Effector CD4-positive, alpha-beta T cell (primary cell): ENCODE measurements at places on chromosomes 5 and 9.

- DNase-seq, result no peak
Observed at GRCh38 chr9:130345897-130346385, 80.4 kb downstream of the HMCN2 start.

DNA sequence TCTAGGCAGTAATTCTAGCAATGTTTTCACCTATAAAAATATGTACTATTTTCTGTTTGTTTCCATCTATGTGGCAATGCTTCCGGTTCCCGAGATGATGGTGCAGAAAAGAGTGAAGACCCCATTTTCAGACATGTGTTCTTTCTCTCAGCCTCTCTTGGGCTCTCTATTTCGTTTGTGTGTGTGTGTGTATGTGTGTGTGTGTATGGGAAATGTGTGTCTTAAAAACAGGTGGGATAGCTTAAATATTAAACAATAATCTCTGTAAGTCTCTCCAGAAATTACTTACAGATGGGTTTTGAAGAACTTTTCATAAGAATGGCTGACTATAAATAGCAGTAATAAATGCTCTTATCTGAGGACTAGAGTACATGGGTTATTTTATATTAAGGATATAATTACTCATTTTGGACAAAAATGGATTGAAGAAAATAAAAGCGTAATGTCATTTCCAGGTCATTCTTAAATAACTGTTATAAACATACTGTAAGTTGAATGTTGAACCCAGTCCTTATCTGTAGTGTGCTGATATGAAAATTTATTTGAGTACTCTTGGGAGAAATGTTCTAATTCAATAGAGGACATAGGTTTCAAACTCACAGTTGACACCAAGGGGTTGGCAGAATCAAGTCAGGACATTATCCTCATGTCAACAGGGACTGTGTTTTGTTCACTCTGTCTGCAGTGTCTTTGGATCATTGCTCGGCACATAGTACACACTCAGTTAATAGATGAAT, 31.1 kb downstream of the PCSK5 start:
- no peak for DNase-seq

- no peak for DNase-seq
Observed at GRCh38 chr5:137414112-137414755, 84.9 kb downstream of the SPOCK1 start.

GRCh38 chr9:89878687-89879086, 273.9 kb downstream of the GADD45G start:
- DNase-seq, result no peak

GRCh38 chr5:126752081-126752785, 24.7 kb upstream of the LMNB1 start:
- no peak for DNase-seq

DNA sequence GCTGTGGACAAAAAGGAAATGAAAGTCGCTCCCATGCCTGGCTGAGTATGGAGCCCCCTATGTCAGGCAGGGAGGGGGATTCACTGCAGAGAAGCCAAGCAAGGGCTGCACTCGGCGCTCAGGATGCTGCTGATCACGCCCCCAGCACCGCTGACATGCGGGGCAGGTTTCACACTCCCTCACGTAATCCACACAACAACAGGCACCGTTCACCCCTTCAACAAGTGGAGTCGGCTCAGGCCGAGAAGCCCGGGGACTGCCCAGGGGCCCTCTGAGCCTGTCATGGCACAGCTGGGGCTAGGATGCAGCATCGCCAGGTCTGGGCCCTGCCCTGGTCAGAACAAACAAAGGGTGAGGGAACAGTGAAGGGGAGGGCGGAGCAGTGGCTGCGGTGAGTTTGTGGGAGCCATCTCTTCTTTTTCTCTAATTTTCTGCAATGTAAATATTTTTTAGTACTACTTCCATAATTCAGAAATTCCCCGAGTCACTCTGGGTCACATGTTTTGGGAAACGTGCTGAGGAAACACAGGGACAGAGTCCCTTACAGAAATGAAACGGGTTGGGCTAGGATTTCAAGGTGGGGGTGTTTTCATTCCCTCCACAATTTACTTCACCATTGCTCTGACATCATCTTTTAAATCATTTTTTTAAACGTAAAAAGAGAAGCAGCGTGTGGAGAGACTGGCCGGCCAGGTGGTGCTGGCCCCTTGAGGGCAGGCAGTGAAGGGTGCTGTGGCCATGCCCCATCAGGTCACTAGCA, 49.8 kb downstream of the PRRT1B start:
- DNase-seq, result no peak

DNA sequence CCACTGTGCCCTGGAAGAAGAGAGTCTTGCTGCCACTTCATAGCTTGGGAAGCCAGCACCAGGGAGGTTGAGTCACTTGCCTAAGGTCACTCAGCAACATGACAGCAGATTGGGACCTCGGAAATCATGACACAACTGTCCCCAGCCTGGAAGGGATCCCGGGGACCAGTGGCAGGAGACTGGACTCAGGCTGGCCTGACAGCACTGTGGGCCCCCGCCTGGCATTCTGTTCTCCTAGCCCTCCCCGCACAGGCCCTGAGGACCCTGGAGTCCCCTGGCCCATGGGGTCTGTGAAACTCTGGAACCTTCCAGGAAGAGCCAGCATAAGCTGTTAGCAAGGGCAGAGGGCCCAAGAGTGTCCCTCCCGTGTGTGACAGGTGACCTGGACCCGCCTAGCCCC, 64.9 kb downstream of the COL5A1 start:
- DNase-seq, result no peak

DNA sequence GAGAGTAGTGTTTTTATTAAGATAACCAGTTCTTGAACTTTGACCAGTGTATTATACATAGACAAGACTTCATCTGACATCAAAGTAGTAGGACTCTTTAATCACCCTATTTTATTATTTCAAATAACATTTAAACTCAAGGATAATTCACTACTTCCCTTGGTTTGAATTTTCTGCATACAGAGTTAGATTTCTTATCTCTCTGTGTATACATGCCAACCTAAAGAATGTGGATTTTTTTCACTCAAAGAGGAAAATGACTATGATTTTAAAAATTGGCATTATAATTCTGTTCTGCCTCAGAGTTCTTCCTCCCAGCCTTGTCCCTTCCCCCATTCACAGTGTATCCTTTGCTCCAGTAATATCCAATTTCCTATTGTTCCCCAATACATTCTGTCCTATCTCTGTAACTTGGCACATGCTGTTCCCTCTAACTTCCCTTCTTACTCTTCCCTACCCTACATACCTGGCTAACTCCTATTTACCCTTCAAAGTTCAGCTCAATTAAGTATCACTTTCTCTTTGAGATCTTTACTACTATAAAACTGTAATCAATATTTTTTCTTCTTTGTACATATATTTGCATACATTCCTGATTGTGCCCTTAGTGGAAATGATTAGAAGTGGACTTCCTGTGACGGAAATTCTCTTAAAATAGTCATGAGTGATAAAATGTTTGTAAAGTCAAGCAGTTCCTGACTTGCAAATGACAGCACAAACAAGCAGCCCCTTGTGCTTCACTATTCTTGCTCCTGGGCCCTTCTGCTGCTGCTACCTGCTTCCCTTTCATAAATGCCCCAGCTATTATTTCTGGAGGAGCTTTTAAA, 38.1 kb upstream of the DENND4C start:
- DNase-seq, result no peak
